ENCODE measurements at places on chromosomes 1 and 21.

GRCh38 chr1:219434285-219434922 lies 178.5 kb downstream of the ZC3H11B start:
- DNase-seq: no peak

GRCh38 chr1:29125788-29126187 lies 2.1 kb upstream of the TMEM200B start:
- DNase-seq: no peak

DNA sequence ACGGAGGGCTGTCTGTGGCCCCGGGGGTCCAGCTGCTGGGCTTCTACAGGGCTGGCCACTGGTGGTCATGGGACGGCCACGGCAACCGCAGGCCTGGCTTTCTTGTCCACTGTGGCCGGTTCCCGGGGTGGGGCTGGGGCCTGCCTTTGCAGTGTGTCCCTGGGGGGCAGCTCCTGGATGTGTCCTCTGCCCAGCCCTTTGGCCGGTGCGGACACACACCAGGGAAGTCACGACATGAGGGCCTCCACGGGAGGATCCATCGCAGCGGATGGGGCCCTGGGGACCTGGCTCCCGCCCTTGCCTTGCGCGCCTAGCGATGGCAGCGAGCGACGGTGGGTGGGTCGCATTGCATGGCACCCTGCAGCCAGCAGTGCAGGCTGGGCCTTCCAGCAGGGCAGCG lies 18.0 kb downstream of the PFKL start:
- DNase-seq: no peak

- DNase-seq: no peak
Observed at GRCh38 chr1:87262688-87263087, 66.0 kb upstream of the LMO4 start.

GRCh38 chr1:216458812-216459211 lies 35.6 kb upstream of the USH2A start:
- DNase-seq: no peak

- DNase-seq: no peak
Observed at GRCh38 chr1:160876311-160876710, 8.7 kb downstream of the ITLN1 start.
